Progenitor cell of endocrine pancreas (in vitro differentiated cells): ENCODE measurements at places on chromosomes 12 and 14. TPM values are rescaled to one million over a fixed set of nuclear protein-coding genes. Genes with fewer than 3 reads are reported as not detected.

GRCh38 chr14:32472512-32473463 is 143.7 kb downstream of the AKAP6 start:
- H3K4me1 ChIP-seq = peaks cover 21% of the 10 kb centered on the region
- no peak for DNase-seq
- no peak overlapping the region for H3K4me3 ChIP-seq
- no peaks in the 10 kb centered on the region for H3K36me3 ChIP-seq

GRCh38 chr12:31106101-31106803 is 32.6 kb downstream of the DDX11 start:
- H3K27me3 ChIP-seq = no peaks in the 10 kb centered on the region
- H3K36me3 ChIP-seq = peaks cover 8% of the 10 kb centered on the region
- no peak overlapping the region for H3K27ac ChIP-seq
- H3K4me1 ChIP-seq = peaks cover 2% of the 10 kb centered on the region

DNA sequence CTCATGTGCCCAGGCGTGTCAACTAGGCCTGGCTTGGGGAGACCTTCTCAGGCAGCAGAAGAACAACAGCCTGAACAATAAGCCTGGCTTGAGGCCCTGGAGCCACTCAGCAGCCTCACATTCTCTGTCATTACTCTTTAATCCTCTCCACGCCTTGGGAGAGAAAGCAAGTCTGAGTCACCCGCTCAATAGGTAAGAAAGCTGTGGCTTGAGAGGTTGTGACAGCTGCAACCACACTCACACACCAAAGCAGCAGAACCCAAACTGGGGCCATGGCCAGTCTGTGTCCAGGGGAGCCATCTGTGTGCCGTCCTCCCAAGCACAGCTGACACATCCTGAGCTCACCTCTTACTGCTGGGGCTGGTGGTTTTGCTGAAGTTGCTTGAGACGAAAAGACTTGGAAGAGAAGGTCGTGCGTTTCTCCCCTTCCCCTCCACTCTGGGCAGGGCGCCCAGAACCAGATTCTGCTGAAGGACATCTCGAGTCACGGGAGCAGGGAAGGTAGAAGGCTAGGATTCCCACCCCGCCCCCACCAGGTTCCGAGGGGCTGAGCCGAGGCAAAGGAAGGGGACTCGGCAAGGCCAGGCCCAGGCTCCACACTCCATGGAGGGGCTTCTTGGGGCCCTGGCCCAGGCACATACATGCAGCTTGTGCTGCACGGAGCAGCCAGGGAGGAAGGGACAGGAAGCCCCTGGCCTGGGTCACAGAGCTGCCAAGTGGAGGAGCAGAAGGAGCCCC is 5.5 kb downstream of the TMEM63C start:
- H3K36me3 ChIP-seq = no peaks in the 10 kb centered on the region
- DNase-seq = no peak
- no peak overlapping the region for H3K27ac ChIP-seq
- H3K27me3 ChIP-seq = peaks cover 45% of the 10 kb centered on the region
- no peak overlapping the region for H3K4me3 ChIP-seq

DNA sequence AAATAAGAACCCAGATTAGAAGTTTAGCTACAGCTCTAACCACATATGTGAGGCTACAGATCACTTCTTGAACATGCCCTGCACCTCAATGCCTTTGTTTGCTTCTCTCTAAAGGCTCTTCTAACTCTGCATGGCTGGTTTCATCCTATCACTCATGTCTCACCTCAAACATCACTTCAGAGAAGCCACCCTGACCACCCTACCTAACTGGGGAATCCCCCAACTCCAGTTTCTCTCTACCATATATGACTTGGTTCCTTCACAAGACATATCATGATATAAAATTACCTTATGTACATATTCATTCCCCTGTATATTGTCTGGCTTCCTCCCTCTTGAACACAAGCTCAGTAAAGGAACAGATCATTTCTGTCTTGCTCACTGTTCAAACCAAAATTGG is 250.2 kb upstream of the GRIP1 start:
- H3K4me3 ChIP-seq = no peak overlapping the region
- peaks cover 7% of the 10 kb centered on the region for H3K4me1 ChIP-seq
- peaks cover 2% of the 10 kb centered on the region for H3K36me3 ChIP-seq
- no peak for DNase-seq

GRCh38 chr12:42140901-42141300 is 3.8 kb downstream of the GXYLT1 start:
- H3K27me3 ChIP-seq = no peaks in the 10 kb centered on the region
- no peak for DNase-seq
- H3K4me3 ChIP-seq = no peak overlapping the region
- H3K27ac ChIP-seq = no peak overlapping the region
- H3K36me3 ChIP-seq = no peaks in the 10 kb centered on the region

GRCh38 chr12:95446506-95446900 is 27.4 kb upstream of the METAP2 start:
- peak overlapping the region; percentile 43 for H3K4me3 ChIP-seq
- H3K4me1 ChIP-seq = peaks cover 49% of the 10 kb centered on the region
- H3K36me3 ChIP-seq = no peaks in the 10 kb centered on the region
- peak; percentile 46 for DNase-seq
- peak overlapping the region; percentile 73 for H3K27ac ChIP-seq

- H3K27ac ChIP-seq = no peak overlapping the region
- H3K36me3 ChIP-seq = no peaks in the 10 kb centered on the region
- peaks cover 19% of the 10 kb centered on the region for H3K4me1 ChIP-seq
Observed at GRCh38 chr12:265096-265495, 2.5 kb upstream of the SLC6A13 start.

- no peaks in the 10 kb centered on the region for H3K36me3 ChIP-seq
- H3K27ac ChIP-seq = peak overlapping the region; percentile 57
- no peak for DNase-seq
- no peaks in the 10 kb centered on the region for H3K27me3 ChIP-seq
Observed at GRCh38 chr12:68358532-68359485, 26.6 kb upstream of the MDM1 start.

GRCh38 chr14:99187858-99188257 is 84.1 kb downstream of the BCL11B start:
- no peak overlapping the region for H3K4me3 ChIP-seq
- H3K27me3 ChIP-seq = peaks cover 54% of the 10 kb centered on the region

DNA sequence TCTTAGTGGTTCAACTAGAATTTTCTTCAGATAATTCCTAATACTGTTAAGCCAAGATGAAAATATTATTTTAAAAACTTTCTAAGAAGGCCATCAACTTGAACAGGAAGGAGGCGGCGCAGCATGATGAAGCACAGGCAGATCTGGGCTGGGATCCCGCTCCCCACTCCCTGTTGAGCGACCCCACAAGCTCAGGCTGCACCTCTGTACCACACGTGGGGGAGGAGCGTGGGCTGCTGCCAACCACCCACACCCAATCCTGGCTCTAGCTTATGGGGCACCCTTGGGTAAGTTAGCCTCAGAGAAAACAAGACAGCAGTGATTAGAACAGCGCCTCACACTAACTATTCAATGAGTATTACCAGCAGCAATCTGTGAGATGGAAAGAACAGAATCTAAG is 6.0 kb downstream of the MTERF2 start:
- H3K27ac ChIP-seq = no peak overlapping the region
- H3K27me3 ChIP-seq = no peaks in the 10 kb centered on the region
- no peak overlapping the region for H3K4me3 ChIP-seq

GRCh38 chr12:5102806-5103205 is 59.1 kb downstream of the KCNA5 start:
- no peaks in the 10 kb centered on the region for H3K36me3 ChIP-seq
- H3K27me3 ChIP-seq = peaks cover 41% of the 10 kb centered on the region
- H3K4me3 ChIP-seq = no peak overlapping the region
- no peak overlapping the region for H3K27ac ChIP-seq
- no peaks in the 10 kb centered on the region for H3K4me1 ChIP-seq

DNA sequence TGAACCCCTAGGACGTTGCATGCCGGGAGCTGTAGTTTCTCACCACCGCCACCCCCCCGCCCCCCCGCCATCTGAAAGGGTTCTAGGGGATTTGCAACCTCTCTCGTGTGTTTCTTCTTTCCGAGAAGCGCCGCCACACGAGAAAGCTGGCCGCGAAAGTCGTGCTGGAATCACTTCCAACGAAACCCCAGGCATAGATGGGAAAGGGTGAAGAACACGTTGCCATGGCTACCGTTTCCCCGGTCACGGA is 501 bp upstream of the HSP90B1 start:
- H3K27me3 ChIP-seq = no peaks in the 10 kb centered on the region
- peak overlapping the region; percentile 99 for H3K27ac ChIP-seq
- peaks cover 30% of the 10 kb centered on the region for H3K4me1 ChIP-seq

DNA sequence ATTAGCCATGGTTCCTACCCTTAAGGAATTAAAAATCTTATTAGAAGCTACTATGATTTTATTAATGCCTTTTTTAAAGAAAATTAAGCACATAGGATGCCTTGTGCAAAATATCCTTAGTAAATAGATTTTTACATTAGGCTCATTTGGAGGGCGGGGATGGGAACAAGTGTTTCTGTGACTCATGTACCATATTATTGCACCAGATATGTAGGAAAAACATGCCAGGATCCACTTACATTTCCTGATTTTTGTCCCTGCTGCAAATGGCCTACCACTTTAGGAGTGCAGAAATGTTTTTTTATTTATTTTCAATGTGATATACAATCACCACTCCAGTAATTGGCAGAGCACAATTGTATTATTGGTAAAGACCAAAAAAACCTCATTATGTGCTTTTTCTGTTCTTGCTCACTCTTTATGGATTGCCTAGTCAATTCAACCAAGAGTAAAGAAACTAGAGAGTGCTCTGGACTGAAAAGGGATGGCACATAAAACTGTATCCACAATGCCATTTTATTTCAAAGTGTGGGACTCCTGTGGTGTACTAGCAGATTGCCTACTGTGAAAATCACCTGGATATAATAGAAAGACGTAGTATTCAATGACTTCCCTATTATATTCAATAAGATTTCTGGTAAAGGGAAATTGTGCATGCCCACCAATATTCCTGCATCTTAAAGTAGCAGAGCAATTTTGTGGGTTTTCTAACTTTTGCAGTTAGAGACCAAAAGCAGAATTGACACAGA is 86.9 kb downstream of the ANO6 start:
- H3K27me3 ChIP-seq = no peaks in the 10 kb centered on the region
- no peak overlapping the region for H3K4me3 ChIP-seq
- DNase-seq = no peak

DNA sequence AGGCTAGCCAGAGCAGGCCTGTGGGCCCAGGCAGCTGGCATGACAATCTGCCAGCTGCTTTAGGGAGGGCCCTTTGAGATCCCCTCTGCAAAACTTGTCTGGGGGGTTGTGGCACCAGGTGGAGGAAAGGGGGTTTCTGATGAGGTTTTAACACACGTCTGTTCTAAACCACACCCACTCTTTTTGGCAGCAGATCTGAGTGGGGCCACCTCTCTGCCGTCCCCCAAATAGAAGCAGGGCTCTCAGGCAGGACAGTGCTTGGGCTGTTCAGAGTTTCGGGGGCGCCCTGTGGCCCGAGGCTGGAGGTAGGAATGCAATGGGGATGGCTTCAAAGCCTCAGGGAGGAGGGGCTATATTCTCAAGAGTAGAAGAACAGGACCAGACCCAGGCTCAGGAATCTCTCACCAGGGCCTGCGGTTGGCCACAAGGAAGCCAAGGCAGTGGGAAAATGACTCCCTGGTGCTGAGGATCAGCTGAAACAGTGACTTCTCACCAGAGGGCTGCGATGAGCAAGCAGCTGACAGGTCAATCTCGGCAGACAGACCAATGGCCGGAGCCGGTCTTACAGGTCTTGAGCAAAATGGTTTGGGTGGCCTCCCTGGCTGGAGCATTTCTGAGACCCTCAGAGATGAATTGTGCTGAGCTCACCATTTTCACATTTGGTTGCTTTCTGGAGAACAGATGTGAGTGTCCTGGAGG is 1.5 kb upstream of the KRT5 start:
- peaks cover 33% of the 10 kb centered on the region for H3K27me3 ChIP-seq
- DNase-seq = peak; percentile 8
- H3K27ac ChIP-seq = no peak overlapping the region

GRCh38 chr14:38868399-38869290 is 234.4 kb downstream of the SEC23A start:
- H3K36me3 ChIP-seq = peaks cover 2% of the 10 kb centered on the region
- H3K27me3 ChIP-seq = peaks cover 7% of the 10 kb centered on the region
- peak overlapping the region; percentile 0 for H3K4me3 ChIP-seq
- peaks cover 48% of the 10 kb centered on the region for H3K4me1 ChIP-seq
- no peak for DNase-seq

- H3K27me3 ChIP-seq = peaks cover 5% of the 10 kb centered on the region
- no peak overlapping the region for H3K27ac ChIP-seq
- no peak overlapping the region for H3K4me3 ChIP-seq
Observed at GRCh38 chr14:55136241-55136640, 7.2 kb downstream of the LGALS3 start.

DNA sequence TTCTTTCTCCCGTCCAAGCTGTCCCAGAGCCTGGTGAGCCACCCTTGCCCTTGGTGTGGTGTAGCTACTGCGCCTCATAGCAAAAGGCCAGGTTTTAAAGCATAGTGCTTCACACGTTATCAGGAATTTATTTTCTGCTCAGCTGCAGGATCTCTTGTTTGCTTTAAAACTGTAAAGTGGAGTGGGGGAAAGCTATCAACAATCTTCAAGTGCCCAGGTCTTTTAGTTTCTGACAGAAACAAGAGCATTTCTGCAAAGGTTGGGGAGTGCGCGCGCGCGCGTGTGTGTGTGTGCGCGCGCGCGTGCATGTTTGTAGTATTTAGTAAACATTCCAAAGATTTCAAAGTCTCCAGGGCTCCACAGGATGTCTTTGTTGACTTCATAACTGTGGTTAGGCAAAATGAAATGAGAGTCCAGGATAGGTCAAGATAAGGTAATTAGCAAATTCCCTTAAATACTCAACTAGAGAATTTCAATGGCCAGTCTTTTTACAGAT is 45.5 kb downstream of the EML1 start:
- peak overlapping the region; percentile 4 for H3K4me3 ChIP-seq
- no peaks in the 10 kb centered on the region for H3K36me3 ChIP-seq
- no peak for DNase-seq
- peak overlapping the region; percentile 56 for H3K27ac ChIP-seq
- no peaks in the 10 kb centered on the region for H3K27me3 ChIP-seq

- H3K4me3 ChIP-seq = no peak overlapping the region
- DNase-seq = no peak
- peaks cover 2% of the 10 kb centered on the region for H3K4me1 ChIP-seq
- no peaks in the 10 kb centered on the region for H3K36me3 ChIP-seq
- H3K27ac ChIP-seq = no peak overlapping the region
Observed at GRCh38 chr12:100453951-100454350, 19.7 kb upstream of the NR1H4 start.

HCAR2 gene
- 0.67 and 1.5 TPM in 2 replicates for total RNA-seq

POU6F1 gene
- total RNA-seq = 8.2 and 11.6 TPM in 2 replicates

AKAP5 gene
- 1.1 and 1.6 TPM in 2 replicates for total RNA-seq

PTGDR gene
- total RNA-seq = not detected in 2 replicates

TAC3 gene
- total RNA-seq = 4.1 and 5.3 TPM in 2 replicates

OR11H7 gene
- total RNA-seq = not detected in 2 replicates
